ENCODE measurements at places on chromosomes 2 and 18.
A peak's percentile ranks its signal among the peaks of the same experiment; 100 is the strongest.

DNA sequence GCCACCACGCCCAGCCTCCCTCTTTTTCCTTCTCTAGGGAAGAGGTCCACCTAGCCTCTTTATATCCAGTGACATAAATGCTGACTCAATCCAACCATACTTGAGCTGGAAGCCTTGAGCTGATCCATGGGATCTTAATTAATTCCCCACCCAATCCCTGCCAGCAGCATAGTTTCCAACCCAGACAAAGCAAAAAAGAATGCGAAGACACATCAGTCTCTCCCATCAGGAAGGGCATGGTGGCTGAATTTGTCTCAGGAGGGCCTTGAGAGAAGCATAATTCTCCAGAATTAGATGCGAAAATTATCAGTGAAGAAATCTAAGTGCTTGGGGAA, 22.5 kb downstream of the CASP10 start:
- DNase-seq: no peak

DNA sequence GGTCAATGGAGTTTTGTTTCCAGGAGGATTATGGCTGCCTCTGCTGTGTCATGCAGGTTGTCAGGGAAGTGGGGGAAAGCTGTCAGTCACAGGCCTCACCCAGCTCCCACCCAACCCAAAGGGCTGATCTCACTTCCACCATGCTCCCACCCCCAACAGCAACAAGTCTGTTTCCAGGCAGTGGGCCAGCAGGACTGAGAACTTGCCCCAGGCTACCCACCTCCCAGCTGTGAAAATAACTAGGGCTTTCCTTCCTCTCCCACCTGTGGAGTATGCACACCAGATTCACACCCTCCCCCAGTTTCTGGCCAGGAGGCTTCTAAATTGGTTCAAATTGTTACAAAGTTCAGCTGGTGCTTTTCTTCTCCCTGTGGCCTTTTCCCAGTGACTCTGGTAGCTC, 95.6 kb upstream of the ACVR1 start:
- DNase-seq: no peak

DNA sequence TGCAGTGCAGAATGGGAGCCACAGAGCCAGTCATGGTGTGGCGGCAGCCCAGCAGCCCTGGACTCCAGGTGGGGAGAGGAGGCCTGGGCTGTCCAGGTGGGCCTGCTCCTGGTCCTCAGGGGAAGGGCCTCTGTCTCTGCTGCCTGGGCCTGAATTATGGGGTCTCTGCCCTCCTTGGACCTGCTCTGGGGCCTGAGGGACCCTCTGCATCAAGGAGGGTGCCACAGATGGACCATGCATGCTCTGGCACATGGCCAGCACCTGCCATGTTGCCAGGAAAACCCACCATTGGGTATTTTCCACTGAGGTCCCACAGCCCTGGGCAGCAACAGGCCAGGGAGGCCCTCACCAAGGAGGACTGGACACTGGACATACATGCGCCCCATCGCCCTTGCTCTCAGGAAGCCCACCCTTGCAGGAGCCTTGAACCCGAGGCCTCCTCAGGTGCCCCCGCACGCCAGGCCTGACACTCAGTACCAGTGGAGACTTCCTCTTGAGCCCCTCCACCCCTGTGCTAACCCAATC, 107.1 kb downstream of the NDUFA10 start:
- DNase-seq: no peak

- DNase-seq: no peak
Measured at GRCh38 chr2:65846989-65847678, 414.7 kb upstream of the SPRED2 start.

GRCh38 chr2:3222636-3223035, 155.0 kb downstream of the EIPR1 start:
- DNase-seq: no peak

DNA sequence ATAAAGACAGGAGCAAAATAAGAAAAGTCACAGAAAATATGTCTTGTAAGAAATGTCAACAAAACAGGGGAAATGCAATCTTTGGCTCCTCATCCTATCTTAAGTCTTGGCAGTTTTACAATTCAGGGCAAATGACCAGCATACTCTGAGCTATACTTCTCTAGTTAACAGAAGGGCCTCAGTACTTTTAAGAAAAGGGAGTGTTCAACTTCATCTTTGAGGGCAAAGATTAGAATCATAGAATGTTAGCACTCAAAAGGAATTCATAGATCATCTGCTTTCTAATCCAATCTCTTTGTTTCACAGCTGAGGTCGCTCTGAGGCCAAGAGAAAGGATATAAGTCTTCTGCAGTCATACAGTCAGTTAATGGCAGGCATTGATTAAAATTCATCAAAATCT, 174.0 kb upstream of the NT5C1B start:
- DNase-seq: no peak

GRCh38 chr2:32342801-32343200, 14.0 kb upstream of the BIRC6 start:
- no peak for DNase-seq

GRCh38 chr2:53884883-53885282, 25.1 kb upstream of the GPR75 start:
- no peak for DNase-seq

DNA sequence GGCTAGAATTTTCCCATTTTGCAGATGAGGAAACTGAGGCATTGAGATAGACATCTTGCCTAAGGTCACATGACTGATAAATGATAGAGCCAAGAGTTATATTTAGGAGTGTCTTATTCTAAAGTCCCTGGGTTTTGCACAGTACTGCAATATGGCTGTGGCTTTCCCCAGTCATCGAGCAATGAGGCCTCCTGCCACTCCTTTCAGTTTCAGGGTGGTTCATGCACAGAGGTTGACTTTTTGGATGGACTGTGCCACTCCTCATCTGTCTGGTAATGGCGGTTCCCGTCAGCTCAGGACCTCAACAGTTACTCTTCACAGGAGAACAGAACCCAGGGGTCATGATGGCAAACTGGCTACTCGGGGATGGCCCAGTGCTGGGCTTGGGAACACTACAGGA, 131.1 kb downstream of the ACKR3 start:
- DNase-seq: no peak

GRCh38 chr18:26470011-26470637, 78.2 kb downstream of the KCTD1 start:
- no peak for DNase-seq

DNA sequence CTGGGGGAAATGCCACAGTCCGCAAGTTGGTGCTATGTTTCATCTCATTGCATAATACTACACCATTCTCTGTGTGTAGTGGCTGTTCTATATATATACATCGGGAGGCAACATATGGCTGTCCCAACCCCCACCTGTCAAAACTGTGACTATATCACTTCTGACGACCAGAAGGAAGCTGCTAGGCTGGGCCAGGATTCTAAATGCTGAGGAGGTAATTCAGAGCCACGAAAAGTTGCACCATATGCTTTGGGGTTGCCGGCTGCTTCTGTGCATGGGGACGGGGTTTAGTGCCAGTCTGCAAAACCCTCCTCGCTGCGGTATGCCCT, 117.3 kb downstream of the MSH2 start:
- no peak for DNase-seq

DNA sequence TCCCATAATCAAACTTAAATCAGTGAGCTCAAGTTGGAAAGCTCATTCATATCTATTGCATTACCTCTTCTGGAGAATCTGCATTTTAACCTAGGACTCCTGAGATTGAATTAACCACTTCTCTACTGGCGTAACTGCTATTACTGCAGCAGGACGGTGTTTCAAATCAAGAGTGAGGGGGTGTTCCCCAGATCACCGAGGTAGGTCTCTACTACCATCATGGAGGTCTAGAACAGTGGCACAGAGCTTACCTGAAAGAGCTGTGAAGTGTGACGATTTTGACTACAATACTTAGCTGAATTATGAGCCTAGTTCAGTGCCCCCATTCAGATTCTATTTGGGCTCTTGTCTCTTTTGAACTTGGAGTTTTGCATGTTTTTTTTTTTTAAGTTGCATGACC, 119.5 kb downstream of the POLE4 start:
- DNase-seq: no peak

DNA sequence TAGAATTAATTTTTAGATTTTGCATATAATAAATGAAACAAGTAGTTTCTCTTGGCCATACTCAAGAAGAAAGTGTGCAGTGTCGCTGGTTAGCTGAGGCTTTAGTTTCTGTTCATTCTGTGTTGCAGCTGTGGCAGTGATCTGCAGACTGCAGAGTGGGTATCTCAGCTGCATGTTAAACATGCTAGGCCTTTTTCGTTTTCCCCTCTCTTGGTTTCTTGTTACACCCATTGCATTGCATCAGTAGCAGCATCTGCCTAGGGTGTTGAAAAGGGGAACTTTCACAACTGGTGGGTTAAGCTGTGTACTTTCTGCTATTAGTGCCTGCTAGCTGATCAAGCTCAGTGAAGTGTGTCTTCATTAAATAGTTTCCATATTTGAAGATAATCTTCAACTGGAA, 51.3 kb downstream of the ACSL3 start:
- DNase-seq: peak; percentile 13

- DNase-seq: no peak
Measured at GRCh38 chr18:22983175-22983574, 50.0 kb downstream of the RBBP8 start.

DNA sequence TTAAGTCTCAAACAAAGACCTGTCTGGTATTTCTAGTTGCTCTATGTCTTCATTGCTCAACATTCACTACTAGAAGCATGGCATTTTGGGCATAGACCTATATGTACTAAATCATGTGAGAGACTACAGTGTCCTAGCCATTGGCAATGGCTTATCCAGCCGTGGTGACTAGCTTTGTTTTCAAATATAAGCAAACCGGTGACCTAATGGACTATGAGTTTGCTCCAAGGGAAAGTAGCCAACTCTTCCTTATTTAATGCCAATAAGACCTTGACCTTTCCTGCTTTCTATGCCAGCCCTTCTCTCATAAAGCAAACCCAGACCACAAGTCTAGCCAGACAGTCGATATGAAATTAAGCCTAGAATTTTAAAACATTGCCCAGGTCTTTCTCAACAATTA, 113.7 kb upstream of the CREB1 start:
- DNase-seq: no peak

DNA sequence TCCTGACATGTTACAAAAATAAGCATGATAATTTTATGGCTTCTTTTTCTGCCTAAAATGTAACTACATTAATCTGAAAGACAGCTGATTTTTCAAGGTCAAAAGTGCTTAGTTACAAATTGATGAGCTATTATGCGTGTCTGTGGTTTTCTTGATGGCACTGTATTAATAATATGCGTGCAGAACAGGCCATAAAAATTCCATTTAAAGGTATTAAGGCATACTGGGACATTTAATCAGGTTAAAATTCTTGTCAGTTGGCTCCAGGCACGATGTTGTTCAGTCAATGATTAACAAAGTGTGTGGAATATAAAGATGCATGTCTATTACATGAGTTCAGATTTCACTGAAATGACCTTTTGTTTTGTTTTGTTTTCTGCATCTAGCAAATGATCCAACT, 420.1 kb upstream of the ZNF804A start:
- DNase-seq: no peak

GRCh38 chr18:51266773-51267172, 69.3 kb upstream of the MEX3C start:
- no peak for DNase-seq

DNA sequence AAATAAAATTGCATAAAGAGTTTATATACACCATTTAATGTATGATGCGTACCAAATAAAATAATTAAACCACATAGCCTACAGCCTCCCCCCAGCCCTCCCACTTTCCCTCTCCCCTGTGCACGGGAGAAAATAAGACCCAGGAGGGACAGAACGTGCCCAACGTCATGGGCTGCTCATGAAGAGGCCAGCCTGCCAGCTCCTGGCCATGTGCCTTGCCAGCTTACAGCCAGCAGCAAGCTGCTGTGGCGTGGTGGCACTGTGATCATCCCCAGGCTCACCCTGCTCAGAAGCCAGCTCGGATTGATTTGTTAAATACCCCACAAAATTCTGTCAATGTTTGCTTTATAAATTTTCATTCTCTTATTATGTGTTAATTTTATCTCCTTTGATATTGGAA, 7.6 kb downstream of the GPR148 start:
- DNase-seq: no peak

GRCh38 chr2:1461507-1462390, 48.5 kb downstream of the TPO start:
- DNase-seq: no peak

DNA sequence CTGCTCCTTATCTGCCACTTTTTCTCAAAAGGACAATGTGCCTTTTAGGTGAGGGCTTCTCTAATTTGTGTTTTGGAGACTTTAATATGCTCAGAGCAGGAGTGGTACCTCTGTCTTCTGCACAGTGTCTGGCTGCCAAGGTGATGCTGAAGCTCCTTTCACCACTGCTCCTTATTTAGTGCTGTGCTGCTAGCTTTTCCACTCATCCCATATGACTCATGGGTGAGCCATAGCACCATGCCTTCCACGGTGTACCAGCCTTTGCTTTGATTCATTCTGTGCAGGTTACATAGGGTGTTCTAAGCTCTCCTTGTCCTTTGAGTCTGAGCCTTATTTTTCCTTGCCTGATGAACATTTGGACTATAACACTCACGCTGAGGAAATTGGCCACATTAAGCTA, 202.4 kb downstream of the ARL6IP6 start:
- no peak for DNase-seq

DNA sequence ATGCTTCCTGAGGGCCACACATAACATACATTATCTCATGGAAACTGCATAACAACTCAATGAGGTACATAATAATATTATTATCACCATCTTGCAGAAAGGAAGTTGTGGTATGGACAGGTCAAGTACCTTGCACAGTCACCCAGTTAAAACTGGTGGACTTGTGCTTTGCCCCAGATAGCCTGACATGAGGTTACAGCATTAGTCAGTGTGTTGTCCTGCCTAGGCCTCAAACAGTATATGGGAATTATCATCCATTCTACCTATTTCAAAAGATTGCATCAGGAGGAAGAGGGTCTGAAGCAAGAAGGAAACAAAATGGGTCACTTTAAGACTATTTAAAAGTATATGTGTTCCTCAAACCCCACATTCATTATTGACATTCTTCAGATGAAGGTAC, 5.4 kb upstream of the ANTXR1 start:
- no peak for DNase-seq

GRCh38 chr2:66017763-66018162, 417.2 kb upstream of the MEIS1 start:
- no peak for DNase-seq

DNA sequence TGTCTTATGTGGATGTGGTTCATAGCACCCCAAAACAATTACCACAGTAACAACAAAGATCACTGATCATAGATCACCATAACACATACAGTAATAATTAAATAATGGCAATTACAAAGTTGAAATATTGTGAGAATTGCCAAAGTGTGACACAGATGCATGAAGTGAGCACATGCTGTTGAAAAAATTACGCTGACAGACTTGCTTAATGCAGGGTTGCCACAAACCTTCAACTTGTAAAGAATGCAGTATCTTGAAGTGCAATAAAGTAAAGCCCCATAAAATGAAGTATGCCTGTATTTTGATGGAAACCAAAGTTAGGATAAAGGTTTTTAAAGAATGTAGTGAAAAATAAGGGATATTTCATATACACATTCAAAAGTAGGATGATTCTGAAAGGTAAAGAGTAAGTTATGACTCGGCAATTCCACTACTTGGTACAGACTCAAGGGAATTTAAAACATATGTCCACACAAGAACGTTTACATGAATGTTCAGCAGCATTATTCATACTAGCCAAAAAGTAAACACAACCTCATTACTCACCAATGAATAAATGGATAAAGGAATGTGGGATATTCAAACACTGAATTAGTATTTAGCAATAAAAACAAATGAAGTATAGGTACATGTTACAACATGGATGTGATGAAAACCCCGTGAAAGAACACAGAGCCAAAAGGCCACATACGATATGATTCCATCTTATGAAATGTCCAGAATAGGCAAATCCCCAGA, 61.6 kb downstream of the SCN9A start:
- no peak for DNase-seq

GRCh38 chr18:45802814-45803492, 22.5 kb upstream of the SIGLEC15 start:
- no peak for DNase-seq

- no peak for DNase-seq
Measured at GRCh38 chr2:150476809-150477302, 10.6 kb downstream of the RND3 start.

All from GDM1 (cell line).